Putamen (tissue), 1 donor: ENCODE measurements at places on chromosomes 5 and 9.

DNA sequence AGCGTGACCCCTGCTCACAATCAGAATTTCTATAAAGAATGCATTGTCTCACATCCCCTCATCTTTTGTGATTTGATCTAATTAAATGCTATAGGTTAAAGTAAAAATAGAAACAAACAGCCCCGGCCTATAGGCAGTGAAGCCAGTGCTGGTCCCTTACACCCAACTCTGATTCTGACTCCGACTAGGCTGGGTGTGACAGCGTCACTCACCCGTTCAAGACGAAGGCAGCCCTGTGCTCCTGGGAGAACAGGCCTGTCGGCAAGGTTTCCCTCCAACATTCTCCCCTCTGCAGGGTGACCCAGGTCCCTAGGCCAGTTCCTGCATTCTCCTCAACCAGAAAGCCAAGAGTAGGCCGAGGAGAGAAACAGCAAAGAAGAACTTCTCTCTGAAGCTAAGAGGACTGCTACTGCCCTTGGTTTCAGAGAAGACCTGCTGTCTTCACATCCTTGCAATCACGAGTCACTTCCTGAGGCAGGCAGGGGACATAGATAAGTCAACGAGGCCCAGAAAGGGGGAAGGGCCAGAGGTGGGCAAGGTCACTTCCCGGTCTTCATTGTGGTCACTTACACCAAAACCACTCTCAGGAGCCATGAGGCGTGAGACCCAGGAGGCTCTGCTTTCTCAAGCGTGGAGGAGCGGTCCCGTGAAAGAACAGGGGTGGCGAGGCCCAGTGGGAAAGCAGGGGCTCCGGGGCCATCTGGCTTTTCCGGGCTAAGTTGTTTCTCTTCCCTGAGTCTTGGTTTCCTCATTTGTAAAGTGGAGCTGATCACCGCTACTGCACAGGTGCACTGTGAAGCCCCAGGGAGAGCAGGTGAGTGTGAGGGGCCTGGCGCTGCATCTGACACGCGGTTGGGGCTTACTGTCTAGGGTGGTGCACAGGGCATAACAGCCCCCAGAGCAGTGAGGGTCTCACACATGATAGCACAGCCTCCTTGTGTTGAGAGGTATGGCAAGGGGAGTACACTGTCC lies 200.8 kb downstream of the CRB2 start:
- DNase-seq: no peak

DNA sequence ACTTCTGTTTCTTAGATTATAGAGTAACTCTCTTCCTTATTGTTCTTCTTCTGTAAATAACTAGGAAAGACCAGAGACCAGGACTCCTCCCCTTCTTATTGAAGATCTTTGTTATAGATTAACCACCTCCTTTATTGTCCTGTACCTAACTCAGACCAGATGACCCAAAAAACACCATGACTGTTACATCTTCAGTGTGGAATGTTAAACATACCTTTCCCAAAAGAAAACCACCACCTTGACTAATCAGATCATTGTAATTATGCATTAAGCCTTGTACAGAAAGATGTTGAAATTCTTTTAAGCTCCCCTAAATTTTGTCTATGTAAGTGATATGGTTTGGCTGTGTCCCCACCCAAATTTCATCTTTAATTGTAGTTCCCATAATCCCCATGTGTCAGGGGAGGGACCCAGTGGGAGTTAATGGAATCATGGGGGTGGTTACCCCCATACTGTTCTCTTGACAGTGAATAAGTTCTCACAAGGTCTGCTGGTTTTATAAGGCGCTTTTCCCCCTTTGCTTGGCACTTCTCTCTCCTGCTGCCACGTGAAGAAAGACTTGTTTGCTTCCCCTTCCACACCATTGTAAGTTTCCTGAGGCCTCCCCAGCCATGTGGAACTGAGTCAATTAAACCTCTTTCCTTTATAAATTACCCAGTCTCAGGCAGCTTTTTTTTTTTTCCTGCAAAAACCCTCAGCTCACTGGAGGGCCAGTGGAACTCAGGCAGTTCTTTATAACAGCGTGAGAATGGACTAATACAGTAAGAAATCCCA lies 26.3 kb downstream of the ARSB start:
- no peak for DNase-seq

- no peak for DNase-seq
These were observed 46.5 kb downstream of the EBF1 start for GRCh38 chr5:159053216-159053615.

GRCh38 chr9:81861644-81862043 lies 66.6 kb upstream of the SPATA31D4 start:
- DNase-seq: no peak

DNA sequence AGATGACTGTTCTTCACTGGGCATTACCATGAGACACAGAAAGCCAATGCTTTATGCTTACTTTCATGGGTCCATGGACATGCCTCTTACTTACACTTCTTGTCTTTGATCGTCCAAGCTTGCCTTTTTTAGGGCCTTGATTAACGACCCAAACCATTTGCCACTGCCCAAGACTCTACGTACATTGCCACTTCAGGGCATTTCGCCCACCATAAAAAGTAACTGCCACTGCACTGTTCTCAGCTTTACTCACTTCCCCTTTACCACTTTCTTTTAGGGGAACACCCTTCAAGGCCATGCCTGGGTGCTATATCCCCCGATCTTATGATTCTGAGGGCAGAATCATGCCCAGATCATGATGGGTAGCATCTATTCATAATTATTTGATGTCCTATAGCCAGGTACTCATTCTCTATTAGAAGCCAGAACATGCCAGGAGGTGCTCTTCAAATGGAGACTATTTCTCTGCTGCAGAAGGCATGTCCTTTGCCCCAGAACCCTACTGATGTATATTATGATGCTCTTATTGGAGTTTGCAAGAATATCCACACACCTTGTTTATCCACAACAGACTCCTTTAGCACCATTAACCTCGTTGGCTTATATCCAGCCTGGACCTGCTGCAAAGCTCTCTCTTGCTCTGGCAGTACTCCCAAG lies 64.1 kb upstream of the RAD23B start:
- no peak for DNase-seq

DNA sequence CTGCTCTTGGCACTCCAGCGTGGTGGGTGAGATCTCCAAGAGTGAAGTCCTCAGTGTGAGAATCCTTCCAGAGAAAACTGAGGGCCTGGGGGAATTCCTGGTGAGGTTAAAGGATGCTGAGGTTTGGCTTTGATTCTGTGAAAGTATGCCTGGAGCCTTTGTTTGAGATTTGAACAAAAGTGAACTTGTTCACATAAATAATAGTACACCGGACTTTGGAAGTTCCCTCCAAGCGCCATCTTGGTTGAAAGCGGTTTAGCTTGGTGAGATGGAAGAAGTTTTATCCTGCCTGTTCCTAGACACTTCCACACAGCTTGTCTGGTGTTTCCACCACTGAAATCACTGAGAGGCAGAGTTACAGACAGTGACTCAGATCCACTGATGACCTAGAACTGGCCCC lies 286.4 kb downstream of the NTRK2 start:
- no peak for DNase-seq

- DNase-seq: peak; percentile 98
These were observed at the start of gene SMARCA2 for GRCh38 chr9:2014696-2015580. TSS of gene SMARCA2 (plus strand) at chr9:2015347. CDS start at chr9:2029023, 13,676 bp downstream.

- no peak for DNase-seq
These were observed 55.4 kb downstream of the FOXI1 start for GRCh38 chr5:170161069-170161468.

- DNase-seq: no peak
These were observed 294.3 kb downstream of the EPB41L4A start for GRCh38 chr5:112124788-112125187.

GRCh38 chr5:15680455-15680854 lies 180.5 kb downstream of the FBXL7 start:
- no peak for DNase-seq

GRCh38 chr5:39400713-39401578 lies 23.8 kb downstream of the DAB2 start:
- DNase-seq: no peak

DNA sequence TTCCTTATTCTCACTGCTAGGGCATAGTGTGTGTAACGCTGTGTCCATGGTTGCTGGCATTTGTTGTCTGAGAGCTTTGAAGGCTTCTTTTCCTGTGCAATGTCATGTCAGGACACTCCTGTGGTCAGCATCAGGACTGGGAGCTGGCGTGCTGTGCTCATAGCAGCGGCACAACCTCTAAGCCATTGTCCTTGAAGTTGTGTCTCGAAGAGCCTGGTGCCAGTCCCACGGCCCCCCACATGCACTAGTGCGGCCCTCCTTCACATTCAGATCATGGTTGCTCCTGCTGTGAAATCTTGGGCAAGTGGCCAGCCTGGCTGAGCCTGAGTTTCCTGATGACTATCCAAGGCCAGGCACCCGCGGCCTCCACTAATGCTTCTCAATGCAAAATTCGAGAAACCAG lies 32.4 kb downstream of the PDZD2 start:
- DNase-seq: no peak

GRCh38 chr5:160463740-160464465 lies 42.2 kb downstream of the PTTG1 start:
- no peak for DNase-seq
